GM04503 (cell line): ENCODE measurements at places on chromosomes 2 and 18.

- DNase-seq, result no peak
These were observed 16.3 kb downstream of the NRP2 start for GRCh38 chr2:205698286-205699268.

- DNase-seq, result no peak
These were observed 51.2 kb downstream of the SPIRE1 start for GRCh38 chr18:12606592-12607315.

DNA sequence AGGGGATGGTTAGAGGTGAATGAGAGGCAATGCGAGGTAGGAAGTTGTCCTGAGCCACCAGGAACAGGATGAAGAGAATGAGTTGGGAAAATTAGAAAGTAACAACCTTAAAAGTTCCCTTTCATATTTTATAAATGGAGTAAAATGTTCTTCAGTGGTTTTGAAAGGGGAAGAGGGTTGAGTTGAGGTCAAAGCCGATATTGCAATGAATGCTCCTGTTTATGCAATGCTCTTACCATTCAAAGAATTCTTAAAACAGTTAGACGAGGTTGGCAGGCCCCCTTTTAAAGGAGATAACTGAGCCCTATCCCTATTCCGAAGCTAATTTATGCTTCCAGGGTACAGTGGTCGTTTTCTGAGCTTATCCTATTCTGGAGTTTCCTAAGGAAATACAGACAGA, 2110.3 kb upstream of the CELF4 start:
- no peak for DNase-seq

- DNase-seq, result no peak
These were observed 90.7 kb upstream of the TNP1 start for GRCh38 chr2:216950547-216950946.

DNA sequence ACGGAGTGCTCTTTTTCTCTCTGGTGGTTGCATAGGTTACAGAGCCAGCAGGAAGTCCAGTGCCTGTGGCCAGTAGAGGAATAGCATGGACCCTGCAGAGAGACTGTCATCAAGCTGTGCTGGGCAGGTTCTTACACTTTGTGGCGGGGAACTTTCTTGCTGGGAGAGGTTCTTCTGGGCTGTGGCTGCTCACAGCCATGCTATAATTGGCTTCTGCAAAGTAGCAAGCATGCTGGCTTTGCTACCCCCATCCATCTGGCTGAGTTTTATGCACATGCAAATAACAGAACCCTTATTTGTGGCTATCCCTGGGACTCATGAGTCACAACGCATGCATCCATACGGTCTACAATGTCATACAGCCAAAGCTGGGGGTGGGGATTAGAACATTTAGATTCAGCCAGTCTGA, 68.9 kb downstream of the PLCL1 start:
- no peak for DNase-seq

DNA sequence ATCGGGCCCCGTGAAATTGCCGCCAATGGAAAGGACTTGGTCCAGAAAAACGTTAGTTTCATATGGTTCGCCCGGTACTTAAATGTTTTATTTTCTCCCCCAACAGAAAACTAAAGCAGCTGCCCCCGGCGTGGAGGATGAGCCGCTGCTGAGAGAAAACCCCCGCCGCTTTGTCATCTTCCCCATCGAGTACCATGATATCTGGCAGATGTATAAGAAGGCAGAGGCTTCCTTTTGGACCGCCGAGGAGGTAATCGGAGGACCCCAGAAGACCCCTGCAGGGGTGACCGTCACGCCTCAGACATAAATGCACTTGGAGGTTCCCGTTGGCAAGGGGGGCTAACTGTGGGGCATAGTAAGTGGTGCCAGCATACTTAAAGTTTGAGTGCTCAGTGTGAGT, 742 bp downstream of the RRM2 start:
- no peak for DNase-seq

GRCh38 chr2:98216616-98217015, 129.6 kb upstream of the CNGA3 start:
- no peak for DNase-seq

DNA sequence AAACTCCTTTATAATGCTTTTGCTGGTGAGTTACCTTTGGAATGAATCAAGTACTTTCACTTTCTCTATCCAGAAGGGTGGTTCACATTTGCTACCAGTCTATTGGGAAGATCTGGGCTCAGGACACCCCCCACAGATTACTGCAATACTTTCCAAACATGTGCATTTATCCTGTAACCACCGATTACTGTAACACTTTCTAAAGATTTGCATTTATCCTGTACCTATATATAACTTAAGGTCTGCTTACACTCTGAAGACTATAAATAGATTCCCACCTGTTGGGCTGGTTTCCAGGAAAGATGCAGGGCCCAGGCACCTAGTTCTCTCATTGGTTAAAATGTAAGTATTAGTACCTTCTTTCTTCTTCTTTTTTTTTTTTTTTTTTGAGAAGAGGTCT, 113.0 kb upstream of the NEDD4L start:
- no peak for DNase-seq

DNA sequence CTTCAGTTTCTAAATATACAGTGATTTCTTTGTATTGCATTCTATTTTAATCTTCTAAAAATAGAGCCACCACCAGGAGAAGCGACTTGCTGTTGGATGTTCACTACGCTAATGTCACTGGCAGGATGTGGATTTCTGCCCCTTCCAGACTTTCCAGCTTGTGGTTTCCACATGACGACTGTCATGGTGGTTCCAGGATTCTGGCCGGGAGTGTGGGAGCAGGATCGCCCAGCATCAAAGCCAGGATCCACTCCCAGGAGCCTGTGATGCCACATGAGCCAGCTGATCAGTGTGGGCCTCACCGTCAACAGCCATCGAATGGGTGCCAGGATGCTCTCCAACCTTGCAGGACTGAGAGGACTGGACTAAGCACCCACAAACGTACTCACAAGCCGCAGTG, 148.8 kb downstream of the HDAC4 start:
- no peak for DNase-seq

DNA sequence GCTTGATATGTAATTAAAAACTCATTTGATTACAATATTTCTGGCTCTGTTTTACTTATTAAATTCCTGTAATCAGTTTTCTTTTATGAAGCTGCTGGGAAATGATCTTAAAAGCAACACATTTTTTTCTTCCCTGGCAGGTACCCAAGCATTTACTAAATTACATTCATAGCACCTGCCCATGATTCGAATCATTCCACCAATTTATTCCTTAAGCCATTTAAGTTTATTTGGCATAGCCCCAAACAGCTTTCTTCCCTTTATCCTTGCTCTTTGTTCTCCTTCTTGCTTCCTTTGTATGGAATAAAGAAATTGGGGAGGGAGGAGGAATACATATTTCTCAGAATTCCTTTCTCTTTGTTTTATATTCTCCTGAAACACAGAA, 241.3 kb downstream of the AGPS start:
- DNase-seq, result no peak

DNA sequence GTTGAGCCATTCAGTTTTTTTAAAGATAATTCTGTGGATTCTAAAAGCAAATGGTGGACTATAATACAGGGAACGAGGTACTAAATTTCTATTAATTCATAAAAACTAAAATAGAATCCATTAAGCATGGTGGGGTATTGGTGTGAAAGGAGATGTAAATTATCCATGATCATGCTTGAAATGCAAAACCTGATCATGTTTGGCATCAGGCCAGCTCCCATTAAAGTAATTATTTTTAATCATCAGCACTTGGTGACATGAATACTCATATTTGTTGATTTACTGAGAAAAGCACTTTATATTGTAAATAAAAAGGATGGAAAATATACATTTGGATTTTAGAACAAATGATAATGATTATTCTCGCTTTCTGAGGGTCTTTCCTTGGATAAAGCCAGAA, 232.3 kb upstream of the MEIS1 start:
- no peak for DNase-seq

DNA sequence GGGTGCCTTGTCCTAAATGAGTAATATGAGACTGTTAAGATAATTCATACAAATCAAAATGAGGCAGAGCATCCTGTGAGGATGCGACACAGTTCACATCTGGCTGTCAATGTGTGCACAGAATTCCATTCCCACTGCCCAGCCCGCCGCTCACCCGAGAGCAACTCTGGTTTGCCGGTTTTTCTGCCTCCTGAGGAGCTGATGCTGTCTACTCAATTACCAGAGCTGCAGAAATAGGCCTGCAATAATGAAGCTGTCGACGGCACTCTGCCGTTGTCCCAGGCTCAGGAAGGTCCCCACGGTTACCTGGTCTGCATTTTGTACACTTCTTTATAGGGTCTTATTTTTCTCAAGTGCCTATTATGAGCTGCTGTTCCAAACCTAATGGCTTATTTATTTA, 55.7 kb upstream of the LYPD1 start:
- DNase-seq, result no peak

GRCh38 chr2:80643598-80643997, 339.0 kb upstream of the LRRTM1 start:
- no peak for DNase-seq

- no peak for DNase-seq
These were observed 94.3 kb upstream of the TWSG1 start for GRCh38 chr18:9240270-9240669.

- peak; percentile 49 for DNase-seq
These were observed 323.9 kb upstream of the NRP2 start for GRCh38 chr2:205358351-205358815.

- DNase-seq, result no peak
These were observed 2148.4 kb upstream of the CELF4 start for GRCh38 chr18:39713961-39714360.

GRCh38 chr18:75869162-75869561, 441.7 kb upstream of the SMIM21 start:
- no peak for DNase-seq

- no peak for DNase-seq
These were observed 318.7 kb upstream of the ID2 start for GRCh38 chr2:8363161-8363560.

GRCh38 chr2:101337877-101338276, 29.4 kb upstream of the RNF149 start:
- DNase-seq, result no peak

- no peak for DNase-seq
These were observed 982.6 kb downstream of the BCL11A start for GRCh38 chr2:59570818-59571217.

DNA sequence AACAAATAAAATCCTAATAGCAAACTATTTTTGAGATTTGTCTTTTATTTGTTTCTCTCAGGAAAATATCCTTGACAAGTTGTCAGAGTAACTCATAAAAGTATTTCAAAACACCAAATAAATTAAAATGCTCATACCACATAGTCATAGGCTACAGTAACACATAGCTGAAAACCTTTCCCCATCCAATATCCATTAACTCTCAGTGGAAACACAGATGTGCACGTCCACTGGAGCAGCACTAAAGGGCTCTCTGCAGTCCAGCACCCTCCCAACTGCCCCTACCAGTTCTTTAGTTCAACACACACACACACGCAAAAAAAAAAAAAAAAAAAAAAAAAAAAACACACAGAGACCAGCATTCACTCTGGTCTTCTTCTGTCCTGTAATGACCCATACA, 879 bp upstream of the XDH start:
- no peak for DNase-seq

DNA sequence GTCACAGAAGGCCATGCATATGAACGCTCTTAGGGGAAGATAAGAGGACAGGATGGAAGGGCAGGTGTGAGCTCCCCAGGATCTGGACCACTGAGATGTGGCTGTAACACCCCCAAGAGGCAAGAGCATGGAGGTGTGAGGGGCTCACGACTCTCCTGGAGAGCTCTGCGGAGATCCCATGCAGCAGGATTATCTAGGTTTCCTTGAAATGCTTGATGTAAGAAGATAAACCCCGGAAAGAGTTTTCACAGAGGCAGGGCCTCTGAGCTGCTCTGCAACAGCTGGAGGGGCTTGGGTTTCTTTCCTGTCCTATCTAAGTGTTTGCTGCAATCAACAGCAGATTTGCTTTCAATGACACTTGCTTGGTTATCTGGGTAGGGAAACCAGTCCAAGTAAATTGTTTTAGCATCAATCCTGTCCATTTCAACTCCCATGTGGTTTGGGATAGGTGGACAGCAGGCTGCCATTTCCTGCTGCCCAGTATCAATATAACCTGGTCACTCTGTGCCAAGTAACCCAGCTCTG, 138.9 kb downstream of the SMAD2 start:
- no peak for DNase-seq

DNA sequence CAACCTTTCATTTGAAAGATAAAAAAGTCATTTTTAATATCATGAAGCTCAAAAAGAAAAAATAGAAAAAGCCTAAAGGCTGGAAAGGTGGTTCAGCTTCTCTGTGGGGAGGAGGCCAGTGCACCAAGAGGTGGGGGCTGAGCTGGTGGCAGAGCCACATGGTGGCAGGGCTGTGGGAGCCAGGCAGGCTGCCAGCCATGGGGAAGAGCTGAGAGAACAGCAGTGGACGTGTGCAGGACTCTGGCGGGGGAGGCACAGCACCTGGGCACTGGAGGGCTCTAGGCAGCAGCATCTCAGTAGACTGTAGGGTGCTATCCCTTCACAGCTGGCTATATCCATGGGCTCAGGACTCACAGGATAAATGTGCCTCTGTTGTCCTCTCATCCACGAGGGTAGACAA, 47.8 kb downstream of the STK25 start:
- DNase-seq, result no peak

DNA sequence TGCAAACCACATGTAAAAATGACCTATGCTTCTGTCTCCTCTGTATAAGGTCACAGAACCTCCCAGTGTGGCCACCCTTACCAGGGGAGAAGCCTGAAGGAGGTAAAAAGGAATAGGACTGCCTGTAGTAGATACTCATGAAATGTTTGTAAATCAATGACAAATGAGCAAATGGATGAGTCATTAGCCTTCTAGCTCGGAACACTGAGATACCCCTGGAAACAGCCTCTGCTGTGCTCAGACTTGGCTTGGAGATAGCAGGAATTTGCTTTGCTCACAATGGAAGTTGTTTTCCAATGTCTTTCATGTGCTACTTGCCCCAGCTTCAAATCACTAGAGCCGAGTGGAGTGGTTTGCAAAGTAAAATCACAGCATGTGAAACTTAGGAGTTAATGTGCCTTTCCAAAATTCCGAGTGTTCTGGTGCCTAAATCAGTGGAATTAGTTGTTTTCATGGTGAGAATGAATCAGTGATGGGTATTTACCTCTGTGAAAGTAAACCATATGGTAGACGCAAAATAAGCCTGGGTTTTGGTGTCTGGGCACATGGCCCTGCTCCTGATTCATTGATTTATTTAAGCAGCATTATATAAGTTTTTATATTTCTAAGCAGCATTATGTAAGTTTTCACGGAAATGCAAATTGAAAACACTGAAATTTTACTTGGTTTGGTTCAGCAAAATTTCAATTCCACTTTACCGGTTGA, 154.0 kb upstream of the MAP3K20 start:
- no peak for DNase-seq

GRCh38 chr2:118508282-118508681, 339.2 kb downstream of the EN1 start:
- no peak for DNase-seq
